ENCODE measurements at places on chromosomes 12 and 14.
A peak's percentile ranks its signal among the peaks of the same experiment; 100 is the strongest.

DNA sequence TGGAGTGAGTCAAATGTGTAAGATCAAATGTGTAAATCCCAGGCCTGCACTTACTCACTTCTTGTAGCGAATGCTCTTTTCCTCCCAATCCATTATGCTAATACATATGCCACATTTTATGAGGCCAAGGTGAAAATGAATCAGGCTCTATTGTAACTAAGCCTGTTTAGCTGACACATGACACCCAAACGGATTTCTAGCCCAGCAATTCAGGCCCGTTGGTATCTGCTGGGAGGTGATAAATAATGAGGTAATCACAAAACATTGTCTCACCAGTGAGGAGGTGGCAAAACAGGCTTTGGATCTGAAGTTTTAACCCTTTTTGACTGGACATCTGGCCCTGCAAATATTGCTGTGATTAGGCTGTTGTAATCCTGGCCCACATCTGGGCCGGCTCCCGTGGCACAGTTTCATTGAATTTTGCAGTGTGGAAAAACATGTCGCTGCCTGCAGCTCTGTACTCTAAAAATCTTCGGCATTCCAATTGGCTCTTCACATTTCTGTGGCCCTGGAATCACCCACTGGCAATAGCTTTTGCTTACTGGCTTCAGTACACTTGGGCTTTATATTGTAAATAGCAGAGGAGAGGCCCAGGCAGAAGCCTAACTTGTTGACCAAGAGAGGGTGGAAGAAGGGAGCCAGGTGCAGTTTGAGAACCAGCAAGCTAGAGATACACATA is 106.1 kb downstream of the PAX9 start:
- DNase-seq: no peak

DNA sequence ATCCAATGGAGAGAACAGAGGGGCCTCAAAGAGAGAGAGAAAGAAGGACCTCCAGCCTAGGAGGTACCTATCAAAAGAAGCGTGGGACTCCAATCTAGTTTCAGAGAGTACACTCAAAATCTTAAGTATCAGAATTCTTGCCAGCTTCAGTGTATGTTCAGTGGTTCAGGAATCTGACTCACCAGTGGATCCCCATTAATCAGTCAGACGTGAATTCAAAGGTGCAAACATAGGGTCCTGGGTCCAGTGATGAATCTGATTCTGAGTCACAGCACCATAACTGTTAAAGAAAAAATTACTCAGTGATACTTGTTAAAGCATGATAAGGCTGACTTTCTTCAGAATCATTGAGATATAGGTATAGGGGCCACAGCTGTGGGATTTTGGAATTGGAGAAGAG is 33.2 kb downstream of the ETNK1 start:
- peak; percentile 14 for DNase-seq

DNA sequence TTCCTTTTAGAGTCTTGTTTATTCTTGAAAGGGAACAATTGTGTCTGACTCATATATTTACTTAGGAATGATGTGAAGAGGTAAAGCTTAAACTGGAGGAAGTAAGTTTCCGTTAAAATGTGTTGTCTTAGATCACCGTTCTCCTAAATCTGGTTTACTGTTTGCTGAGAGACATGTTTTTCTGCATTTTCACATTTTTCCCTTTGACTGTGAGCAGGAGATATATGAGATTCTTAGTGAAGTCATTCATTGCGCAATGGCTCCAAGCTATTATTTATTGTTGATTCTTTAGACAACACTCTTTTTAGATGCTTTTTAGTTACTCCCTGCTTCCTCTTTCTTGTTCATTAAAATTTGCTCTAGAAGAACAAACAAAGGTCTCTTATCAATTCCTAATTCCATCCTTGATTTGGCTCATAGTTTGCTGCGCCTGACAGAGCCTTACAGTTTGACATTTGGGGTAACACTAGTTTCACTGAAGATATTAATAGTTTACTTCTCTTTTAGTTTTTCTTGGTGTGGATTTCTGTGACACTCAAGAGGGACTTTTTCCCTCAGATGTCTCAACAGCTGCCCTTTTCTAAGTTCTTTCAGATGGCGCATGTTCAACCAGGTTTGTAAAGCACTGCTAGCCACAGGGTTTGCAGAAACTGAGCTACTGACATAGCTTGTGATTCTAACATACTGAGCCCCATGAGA is 11.4 kb downstream of the CLECL1 start:
- DNase-seq: no peak

- peak; percentile 50 for DNase-seq
These were observed 102.8 kb upstream of the BCAT1 start for GRCh38 chr12:25051656-25052195.

- DNase-seq: no peak
These were observed 8.5 kb downstream of the CFAP54 start for GRCh38 chr12:96497855-96498254.

- no peak for DNase-seq
These were observed 19.8 kb downstream of the PLEK2 start for GRCh38 chr14:67392123-67392522.

DNA sequence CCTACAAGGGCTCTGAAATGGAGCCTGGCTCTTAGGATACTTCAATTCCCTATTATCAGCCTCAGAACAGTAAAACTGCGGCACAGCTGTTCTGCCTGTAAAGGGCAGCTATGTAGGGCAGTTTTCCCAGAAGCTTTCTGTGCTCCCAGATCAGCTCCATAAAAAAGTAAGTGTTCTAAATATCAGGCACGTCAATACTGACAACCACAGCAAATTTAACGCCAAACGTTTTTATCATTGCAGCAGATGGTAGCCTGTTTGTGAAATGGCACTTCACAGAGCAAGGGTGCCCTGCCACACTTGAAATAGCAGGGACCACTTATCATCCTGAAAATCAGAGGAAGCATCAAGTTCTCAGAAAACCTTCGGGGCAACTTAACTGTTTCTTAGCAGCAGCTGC is 54.8 kb upstream of the PTHLH start:
- DNase-seq: no peak

DNA sequence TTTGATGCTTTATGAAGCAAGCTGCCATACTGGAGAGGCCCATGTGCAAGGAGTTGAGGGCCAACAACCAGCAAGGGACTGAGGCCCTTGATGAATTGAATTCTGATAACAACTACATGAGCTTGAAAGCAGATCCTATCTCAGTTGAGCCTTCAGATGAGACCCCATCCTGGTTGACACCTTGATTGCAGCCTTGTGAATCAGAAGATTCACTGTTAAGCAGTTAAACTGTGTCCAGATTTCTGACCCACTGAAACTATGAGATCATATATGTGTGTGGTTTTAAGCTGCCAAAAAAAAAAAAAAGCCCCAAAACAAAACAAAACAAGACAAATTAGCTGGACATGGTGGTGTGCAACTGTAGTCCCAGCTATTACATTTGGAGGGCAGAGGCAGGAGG is 42.1 kb downstream of the GPR19 start:
- no peak for DNase-seq

DNA sequence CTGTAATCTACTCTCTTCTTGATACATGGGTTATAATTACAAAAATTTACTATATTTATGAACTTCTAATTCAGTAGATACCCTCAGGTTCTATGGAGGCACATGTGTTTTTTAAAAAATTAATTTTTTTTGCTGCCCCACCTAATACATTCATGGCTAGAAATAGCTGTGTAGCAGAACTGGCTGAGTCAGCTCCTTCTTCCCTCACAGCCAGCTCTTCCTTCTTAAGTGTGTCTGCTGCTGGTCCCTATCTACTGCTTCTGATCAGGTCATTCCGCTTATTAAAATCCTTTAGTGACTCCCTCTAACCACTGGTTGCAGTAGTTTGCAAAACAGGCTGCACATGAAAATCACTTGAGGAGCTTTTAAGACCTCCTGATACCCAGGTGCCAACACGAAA is 400.1 kb downstream of the APAF1 start:
- no peak for DNase-seq

GRCh38 chr12:20097626-20098025 is 270.7 kb upstream of the PDE3A start:
- no peak for DNase-seq

- no peak for DNase-seq
These were observed 9.4 kb downstream of the HIGD1C start for GRCh38 chr12:50961708-50962107.

DNA sequence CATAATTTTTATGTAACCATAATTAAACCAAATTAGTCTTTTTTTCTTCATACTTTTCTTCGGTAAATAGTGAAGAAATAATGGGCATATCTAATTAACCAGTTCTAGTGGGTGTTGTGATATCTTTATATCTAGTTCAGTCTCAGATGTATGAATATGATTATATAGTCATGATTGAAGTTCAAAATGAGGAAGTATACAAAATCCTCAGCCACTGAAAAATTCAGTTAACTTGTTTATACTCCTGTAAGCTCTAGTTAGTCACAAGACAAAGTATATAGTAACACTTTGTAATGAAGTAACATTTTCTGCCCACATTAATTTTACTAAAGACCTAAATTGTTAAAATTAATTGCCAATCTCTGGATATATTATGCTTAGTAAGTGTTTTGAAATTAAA is 46.5 kb downstream of the CAND1 start:
- DNase-seq: no peak

DNA sequence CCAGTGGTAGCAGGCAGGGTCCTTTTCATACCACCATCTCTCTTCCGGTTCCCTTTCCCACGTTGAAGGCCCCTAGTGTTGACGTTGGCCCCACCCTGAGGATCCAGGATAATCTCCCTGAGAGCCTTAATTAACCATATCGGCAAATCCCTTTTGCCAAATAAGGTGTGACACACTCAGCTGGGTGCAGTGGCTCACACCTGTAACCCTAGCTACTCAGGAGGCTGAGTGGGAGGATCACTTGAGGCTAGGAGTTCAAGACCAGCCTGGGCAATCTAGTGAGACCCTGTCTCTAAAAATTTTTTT is 2.8 kb upstream of the TMEM119 start:
- no peak for DNase-seq

DNA sequence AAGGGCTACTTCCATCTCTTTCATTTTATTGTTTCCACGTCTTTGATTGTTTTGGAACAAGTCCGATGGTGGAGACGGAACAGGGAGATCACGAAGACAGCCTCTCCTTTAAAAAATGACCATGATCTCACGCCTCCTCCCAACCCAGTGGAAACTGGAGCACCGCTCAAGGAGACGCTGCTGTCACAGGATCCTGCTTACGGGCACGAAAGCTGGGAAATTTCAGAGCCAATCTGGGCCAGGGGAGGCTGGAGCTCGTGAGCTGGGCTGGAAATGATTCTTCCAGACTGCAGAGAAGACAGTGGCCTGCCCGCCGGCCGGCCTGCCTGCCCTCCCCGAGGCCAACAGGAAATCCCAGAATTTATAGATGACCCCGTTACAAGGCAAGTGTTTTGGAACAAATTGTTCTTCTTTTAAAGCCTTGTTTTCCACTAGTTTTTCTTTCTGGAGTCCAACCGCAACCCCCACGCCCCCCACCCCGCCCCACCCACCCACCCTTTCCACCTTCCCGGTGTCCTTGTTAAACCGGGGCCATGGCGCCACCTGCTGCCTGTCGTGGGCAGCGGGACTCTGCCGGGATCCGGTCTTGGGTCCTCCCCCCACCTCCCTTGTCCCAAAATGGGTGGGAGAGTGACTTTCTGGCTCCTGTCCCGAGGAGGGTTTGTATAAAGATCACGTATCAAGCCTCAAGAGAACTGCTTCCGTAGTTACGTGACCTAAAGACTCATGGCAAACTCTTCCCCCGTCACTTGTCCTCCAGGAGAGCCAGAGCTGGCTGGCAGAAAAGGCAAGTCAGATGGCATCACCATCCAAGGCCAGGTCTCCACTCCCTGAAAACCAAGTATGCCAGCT is 40.3 kb downstream of the MAP1LC3B2 start:
- peak; percentile 74 for DNase-seq

- DNase-seq: no peak
These were observed 283.6 kb downstream of the CACNA1C start for GRCh38 chr12:2336409-2336829.

DNA sequence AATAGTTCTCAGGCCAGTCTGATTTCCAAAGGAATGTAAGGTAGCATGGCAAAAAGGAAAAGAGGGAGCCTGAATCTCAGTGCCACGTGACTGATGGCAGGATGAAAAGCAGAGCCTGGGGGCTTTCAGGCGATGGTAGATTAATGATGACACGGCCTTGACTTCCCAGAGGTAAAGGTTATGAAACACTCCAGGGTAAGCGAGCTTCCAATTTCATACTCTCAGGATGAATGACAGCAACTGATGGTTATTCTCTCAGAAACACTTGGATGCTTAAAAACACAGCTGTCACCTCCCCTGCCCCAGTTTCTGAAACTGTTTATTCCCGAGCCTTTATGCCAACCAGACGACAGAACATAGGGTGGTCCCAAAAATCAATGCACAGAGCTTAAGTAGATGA is 28.8 kb downstream of the GDF11 start:
- DNase-seq: no peak

GRCh38 chr14:100712490-100712889 is 14.2 kb upstream of the DLK1 start:
- DNase-seq: no peak

DNA sequence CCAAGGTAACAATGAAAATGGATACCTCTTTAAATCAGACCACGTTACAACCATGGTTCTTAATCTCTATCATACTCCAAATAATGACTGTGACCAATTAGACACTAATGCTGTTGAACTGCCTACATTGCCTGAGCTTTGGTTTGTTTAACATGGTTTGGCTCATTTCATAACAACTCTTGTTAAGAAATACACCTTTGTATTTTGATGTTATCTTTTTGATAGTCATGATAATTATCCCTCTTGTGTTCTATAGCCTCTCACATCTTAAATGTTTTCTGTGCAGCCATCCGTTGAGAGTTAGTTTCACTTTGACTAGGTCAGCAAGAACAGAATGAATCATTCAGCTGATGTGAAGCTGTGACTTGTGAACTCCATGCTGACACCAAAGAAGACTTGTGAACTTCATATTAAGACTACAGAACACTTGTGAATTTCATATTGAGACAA is 75.5 kb upstream of the RERGL start:
- DNase-seq: no peak

DNA sequence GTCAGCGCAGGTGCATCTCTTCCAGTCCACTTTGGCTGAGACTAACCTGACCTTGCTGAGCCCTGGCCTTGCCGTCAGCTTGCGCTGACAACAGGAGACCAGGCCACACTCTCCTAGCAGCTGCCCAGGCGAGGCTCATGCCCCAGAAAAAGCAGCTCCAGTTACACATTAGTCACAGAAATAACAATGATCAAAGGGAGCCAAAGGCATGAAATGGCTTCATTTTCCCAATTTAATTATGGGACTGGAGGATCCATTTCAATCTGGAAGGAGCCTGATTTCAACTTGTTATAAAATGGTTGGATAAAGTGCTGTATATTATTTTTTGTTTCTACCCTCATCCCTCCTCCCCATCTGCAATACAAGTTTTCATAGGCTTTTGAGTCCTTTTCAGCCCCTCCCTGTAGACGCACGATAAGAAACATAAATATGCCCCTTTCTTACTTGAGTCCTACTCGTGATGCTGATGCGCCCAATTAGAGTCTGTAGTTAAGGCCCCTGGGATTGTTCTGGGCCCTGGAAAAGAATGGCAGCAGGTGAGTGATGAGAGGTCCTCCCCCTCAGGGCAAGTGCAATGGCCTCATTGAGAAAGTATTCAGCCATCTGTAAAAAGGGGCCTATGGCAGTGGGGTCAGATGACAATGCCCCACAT is 376.0 kb downstream of the C12orf75 start:
- DNase-seq: no peak

All from activated CD4-positive, alpha-beta T cell treated with anti-CD3 and anti-CD28 coated beads, Interleukin-2, amount 50 U/mL, for 48 hours (primary cell).